OCI-LY7 (cell line): ENCODE measurements at places on chromosomes 11 and 22.

DNA sequence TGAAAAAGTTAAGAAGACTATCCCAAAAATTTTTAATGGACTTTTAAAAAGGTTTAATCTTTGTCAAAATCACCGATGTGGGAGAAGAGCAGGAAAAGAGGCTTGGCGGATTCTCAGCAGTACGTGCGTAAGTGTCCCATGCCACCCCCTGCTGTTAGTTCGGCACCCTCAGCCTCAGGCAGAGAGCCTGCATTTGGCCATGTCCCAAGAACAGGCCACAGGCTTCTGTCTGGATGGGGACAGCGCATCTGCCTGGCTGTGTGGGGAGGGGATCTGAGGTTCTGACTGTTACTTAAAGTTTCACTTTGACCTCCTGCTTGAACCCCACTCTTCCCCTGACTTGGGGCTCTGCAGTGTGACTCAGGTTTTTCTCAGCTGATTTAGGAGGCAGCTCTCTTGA is 35.3 kb downstream of the EXT2 start:
- no peak for DNase-seq

DNA sequence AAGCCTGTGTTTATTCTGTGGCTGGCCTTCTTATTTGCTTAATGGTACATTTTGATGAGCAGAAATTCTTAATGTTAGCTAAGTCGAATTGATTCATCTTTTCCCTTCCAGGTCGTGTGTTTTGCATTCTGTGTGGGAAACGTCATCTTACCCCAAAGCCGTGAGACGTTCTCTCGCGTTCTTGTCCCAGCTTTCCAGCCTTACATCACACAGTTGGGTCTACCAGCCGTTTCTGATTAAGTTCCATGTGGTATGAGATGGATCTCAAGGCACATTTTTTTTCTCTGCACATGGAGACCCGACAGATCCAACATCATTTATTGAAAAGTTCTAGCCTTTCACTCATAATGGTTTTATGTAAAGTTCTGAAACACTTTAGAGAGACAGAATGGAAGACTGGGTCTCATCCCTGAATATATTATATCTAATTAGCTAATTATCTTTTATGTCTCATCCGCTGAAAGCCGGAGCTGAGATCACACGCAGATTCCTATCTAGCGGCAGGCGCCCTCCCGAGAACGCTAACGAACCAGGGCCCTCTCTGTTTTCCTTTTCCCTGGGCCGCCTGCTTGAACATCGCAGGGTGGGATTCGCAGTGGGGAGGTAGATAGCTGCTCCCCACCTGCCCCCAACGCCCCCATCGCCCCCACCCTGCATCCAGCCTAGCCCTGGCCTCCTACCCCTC is 1162.2 kb downstream of the BRD1 start:
- DNase-seq, result no peak

DNA sequence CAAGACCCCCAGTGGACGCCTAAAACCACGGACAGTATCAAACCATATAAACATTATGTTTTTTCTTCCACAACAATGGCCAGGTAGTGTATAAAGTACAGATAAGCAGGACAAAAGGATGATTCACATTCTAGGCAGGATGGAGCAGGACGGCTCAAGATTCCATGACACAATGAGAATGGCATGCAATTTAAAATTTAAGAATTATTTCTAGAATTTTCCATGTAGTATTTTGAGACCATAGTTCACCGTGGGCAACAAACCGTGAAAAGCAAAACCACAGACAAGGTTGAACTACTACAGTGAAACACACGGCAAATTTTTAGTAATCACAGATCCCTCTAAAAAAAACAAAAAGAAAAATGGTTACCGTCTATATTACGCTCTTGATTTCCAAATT is 7.5 kb downstream of the NARS2 start:
- peak; percentile 20 for DNase-seq

GRCh38 chr11:57466680-57467079 is 6.4 kb downstream of the RTN4RL2 start:
- DNase-seq, result no peak

DNA sequence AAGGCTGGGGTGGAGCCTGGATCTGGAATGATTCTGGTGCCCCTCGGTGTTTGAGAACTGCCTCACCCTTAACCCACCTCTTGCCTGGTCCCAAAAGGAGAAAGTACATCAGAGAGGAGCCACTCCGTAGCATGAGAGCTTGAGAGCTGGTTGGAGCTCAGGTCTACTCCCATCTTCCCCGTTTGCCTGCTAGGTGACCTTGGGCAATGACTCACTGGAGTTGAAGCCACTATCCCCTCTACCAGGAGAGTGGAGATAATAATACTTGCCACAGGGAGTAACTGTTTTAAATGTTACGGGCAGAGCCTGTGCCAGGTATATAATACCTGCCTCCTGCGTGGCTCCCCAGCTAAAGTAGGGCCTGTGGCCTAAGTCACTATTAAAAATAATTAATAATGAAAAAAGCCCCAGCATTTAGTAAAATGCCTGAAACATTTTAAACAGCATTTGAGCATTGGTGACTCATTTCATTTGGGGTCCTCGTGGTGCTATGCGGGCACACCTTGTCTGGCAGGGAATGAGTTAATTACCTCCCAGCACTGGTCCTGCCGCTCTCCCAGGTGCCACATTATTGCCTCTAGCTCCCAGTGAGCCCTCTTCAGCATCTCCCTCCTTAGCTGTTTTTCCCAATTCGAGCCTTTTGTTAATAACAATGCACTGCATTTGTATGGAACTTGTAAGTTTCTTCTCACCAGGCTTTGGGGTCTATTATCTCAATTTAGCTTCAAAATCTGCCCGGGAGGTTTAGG is 22.5 kb downstream of the CYTH4 start:
- DNase-seq, result no peak

GRCh38 chr22:19291218-19291579 is 320 bp downstream of the CLTCL1 start:
- no peak for DNase-seq

- no peak for DNase-seq
Measured at GRCh38 chr22:25569361-25569760, 4.9 kb downstream of the GRK3 start.

DNA sequence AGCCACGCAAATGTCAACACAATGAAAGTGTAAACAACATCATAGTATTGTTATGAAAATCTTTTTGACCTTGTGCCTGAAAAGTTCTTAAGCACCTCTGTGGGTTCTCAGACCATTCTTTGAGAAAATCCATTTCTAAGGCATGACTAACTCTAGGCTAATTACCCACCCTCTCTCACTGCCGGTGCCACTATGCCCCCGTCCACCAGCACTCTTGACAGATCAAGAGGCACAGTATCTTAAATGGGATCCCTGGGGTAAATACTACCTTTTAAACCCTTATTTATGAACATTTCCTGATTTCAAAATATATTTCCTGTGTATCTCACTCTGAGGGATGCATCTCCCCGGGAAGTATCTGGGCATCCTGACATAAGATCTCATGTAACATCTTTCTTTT is 607.5 kb downstream of the METTL15 start:
- DNase-seq, result no peak

GRCh38 chr11:126963603-126964363 is 36.8 kb downstream of the KIRREL3 start:
- DNase-seq, result no peak
